ENCODE measurements at places on chromosomes 3 and 15.

DNA sequence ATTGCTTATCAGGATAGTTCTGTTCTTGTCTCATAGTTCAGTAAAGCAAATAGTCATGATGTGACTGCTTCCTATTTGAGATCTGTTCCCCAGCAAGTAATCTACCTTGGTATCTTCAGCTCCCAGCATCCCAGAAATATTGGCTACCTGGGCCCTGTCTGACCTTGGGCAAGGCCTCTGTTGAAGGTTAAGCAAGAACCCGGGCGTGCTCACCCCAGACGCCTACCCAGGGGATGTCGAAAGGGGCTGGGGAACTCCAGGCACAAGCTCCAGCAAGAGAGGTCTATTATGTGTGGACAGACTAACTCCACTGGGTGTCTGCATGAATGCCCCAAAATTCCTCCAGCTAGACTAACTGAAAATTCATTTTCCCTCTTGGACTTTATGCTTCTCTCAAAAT lies 37.3 kb upstream of the IGF1R start:
- no peak for DNase-seq

DNA sequence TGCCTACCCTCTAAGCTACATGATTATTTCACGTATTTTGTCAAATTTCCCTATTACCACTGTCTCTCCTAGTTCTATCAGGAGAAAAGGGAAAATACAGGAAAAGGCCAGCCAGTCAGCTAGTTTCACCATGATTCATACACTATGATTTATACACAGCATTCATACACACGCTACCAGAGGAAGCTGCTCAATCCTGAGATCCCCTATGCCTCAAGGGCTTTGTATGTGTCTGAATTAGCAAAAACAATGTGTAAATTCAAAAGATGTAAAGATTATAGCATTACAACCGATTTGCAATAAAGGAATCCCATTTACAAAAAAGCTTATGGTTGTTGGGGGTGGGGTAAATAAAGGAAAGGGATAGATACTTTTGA lies 3.1 kb upstream of the ACKR4 start:
- DNase-seq, result no peak

GRCh38 chr15:96732704-96733103 lies 402.2 kb downstream of the NR2F2 start:
- no peak for DNase-seq

- no peak for DNase-seq
These were observed 16.5 kb downstream of the MYH15 start for GRCh38 chr3:108493862-108494261.

- DNase-seq, result peak; percentile 21
These were observed 56.4 kb upstream of the ARRDC4 start for GRCh38 chr15:97903971-97904572.

DNA sequence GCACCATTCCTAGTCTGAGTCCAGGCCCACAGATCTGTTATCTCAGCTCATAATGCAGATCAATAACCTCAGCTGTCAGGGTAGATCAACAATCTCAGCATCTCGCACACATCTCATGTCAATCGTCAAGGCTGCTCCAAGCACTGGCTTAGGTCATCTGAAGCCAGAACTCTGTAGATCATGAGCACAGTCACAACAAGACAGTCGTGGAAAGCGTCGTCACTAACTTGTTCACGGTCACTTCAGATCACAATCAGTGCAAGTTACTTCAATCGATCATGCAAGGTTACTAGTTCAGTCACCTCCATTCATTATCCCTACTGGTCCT lies 71.8 kb downstream of the RBPMS2 start:
- no peak for DNase-seq
